ENCODE measurements at places on chromosomes 3 and 15.
A peak's percentile ranks its signal among the peaks of the same experiment; 100 is the strongest.

GRCh38 chr3:114223143-114223542 is 14.2 kb downstream of the ZNF80 start:
- no peak for DNase-seq

GRCh38 chr15:73485372-73485771 is 42.4 kb downstream of the REC114 start:
- no peak for DNase-seq

- DNase-seq: no peak
These were observed 34.9 kb downstream of the FLNB start for GRCh38 chr3:58042947-58043707.

DNA sequence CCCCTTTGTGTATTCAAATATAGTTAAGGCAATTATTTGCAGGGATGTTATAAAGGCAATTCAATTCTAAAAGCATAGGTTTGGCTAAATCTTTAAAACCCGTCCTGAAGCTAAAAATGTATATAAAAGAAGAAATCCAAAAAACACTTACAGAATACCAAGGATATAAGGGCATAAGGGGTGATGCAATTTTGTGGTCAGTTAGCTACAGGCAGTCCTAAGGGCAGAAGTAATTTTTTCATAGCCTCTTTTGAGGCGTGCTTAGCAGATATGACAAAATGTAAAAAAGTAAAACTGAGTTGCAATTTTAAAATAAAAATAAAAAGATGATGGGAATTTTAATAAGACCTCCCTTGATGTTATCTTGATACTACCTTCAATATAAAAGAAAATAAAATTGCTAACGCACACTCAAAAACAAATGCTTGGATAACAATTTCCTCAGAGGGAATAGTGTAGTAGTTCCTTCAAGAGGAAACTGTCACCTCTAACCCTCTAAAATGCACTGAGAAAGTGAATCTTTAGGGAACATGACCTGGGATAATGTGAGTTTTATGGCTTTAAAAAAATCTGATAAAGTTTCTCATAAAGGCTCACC is 104.2 kb downstream of the MYH15 start:
- no peak for DNase-seq

GRCh38 chr3:133573054-133573628 is 345 bp upstream of the CDV3 start:
- peak; percentile 99 for DNase-seq

DNA sequence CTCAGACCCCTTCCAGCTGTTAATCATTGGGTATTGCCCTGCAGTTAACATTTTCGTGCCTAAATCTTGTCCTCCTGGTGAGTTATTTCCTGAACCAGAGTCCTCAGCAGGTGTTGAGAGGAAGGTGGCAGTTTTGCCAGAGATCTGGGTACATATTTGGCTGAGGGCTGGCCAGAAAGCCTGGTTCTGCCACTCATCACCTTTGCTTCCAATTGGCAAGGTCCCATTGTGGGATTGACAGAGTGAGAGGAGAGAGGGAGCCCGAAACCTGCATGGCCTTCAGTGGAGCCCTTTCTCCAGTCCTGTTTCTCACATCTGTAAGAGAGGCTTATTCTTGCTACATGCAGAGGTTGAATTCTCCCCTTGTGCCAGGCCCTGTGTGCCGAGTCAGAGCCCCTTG is 8.9 kb upstream of the TKT start:
- DNase-seq: no peak

DNA sequence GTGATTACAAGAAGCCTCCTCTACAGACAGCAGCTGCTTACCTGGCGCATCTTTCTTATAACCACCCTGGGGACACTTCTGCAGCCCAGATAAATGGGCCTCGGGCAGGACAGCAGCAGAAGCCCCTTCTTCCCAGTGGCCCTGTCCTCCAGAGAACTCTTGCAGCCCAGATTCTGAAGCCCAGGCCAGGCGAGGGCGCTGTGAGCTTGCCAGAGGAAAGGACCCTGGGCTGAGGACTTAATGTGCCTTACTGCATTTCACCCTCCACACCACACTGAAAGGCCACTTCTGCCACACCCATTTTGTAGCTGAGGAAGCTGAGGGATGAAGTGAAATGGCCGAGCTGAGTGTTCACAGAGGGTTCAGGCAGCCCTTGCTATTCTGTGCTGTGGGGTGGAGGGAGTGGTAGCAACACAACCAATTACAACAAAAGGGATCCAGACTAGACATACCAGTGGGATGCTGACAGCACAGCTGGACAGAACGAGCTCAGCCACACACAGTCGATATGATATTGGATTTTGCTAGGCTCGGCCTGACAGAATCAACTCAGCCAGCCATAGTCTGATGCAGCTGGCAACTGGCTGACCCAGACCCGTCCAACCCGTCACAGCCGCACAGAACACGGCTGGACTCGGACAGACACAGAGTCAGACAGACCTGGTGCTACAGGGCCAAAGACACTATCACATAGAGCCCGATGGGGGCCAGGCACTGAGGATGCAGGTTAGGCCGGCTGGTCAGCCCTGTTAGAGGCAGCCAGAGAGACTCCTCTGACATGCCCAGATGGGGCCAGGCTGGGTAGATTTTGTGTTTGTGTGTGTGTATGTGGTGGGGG is 7.3 kb downstream of the ACOX2 start:
- DNase-seq: no peak

- no peak for DNase-seq
These were observed 46.7 kb upstream of the CBLB start for GRCh38 chr3:105915524-105915923.

- DNase-seq: no peak
These were observed 26.9 kb upstream of the SAMMSON start for GRCh38 chr3:69972672-69973071.

- DNase-seq: no peak
These were observed 131.3 kb downstream of the FAM43A start for GRCh38 chr3:194816748-194817591.

DNA sequence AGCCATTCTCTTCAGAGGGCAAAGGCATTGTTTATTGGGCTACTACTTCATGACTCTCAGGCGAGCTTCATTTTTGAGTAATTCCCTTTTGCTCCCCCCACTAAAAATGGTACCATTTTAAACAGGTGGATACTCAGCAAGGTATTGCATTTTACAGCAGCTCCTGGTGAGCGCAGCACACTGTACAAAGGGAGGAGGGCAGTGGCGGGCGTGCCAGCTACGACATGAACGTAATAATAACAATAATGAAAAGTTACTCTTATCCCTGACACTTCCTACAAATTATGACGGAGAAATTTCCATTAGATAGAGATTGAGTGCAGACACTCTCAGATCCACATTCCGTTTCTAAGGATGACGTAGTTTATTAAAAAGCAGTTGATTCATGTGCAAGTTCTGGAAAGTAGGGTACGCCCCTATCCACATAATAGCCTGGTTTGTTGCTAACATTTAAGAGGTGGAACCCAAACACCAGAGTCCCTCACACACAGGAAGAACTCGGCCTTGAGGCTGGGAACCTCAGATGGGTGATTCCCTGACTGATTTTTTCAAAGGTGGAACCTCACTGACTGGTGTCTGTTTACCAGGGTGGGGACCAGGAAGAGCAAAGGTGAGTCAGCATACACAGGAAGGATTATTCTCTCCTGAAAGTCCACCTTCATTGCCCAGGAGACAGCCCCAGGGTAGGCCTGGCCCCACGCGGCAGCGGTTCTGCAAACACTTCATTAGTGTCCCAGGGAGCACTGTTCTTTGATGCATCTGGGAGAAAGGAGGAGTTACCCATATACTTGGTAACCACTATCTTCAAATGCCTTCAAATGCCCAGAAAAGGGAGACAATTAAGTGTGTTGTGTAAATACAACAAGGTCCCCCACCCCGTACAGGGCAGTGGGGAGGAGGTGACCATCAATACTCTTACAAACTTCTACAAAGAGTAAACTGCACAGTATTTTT is 69.9 kb downstream of the LDHAL6B start:
- no peak for DNase-seq

DNA sequence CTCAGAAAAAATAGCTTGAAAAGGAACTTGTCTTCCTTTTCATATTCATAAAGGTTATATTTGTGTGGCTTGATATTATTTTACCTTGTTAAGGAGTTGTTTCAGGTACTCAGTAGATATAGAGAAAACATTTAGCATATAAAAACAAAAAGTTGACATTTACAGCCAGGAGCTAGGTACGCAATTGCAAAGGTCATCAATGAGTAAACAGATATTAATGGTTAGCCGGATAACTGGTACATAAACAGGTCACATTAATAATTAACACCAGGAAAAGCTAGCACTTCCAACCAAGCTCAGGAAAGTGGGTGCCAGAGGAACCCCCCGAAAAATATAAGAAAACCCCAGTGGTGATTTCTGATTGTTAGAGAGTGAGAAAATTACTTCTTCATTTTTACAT is 146.6 kb upstream of the NR2F2 start:
- DNase-seq: no peak

DNA sequence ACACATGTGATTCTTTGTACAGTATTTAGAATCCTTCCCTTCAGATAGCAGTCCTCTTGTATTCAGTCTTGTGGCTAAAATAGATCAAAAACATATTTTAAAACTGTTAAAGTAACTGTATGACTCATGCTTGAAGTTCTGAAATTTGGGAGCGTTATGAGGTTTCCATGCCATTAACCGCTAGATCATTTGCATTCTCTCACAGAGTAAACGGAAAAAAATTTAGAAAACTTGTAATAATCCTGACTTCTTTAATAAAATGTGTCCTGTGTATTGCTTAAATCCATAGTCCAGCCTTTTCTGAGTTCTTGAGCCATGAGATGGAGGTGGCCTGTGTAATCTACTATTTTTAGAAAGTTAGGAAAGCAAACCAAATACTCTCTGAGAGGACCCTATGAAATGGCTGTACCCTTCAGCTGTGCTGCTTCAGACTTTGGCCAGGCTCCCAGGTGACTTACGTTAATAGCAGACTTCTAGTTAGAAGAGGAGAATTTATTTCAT is 33.8 kb downstream of the MBNL1 start:
- no peak for DNase-seq

- DNase-seq: no peak
These were observed 21.9 kb upstream of the THSD4 start for GRCh38 chr15:71093054-71094024.

GRCh38 chr15:66461917-66462316 is 35.6 kb downstream of the SNAPC5 start:
- no peak for DNase-seq

DNA sequence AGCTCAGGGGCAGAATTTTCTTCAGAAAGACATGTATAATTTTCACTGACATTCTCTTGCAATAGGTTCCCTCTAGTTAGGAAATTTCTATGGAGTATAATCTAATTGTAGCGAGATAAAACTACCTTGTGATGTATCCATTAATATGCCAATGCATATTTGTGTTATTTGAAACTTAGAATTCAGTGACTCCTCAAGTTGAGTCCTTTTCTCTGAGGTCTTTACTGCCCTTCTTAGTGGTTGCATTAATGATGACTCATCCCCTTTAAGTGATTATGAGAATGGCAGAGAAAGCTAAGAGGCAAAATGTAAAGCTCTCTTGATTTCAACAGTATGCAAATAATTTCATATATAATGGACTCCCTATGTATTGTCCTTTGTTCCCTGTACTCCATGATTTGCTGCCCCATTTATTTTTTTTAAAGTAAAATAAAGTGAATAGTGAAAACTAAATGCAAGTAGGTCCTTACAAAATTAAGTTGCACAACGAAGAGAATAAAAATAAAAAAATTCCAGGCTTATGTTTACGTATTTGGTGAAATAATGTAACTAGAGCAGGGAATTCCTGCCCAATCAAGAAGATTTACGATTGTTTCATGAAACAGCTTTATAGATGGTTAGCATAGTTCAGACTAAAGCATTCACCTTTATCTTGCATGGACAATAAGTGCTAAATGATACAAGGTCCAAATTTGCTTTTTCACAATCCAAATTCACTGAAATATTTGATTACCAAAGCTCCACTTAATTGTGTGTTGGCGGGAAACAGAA is 78.1 kb downstream of the ZPLD1 start:
- no peak for DNase-seq

- no peak for DNase-seq
These were observed 93.1 kb downstream of the TUSC7 start for GRCh38 chr3:116802651-116803050.

DNA sequence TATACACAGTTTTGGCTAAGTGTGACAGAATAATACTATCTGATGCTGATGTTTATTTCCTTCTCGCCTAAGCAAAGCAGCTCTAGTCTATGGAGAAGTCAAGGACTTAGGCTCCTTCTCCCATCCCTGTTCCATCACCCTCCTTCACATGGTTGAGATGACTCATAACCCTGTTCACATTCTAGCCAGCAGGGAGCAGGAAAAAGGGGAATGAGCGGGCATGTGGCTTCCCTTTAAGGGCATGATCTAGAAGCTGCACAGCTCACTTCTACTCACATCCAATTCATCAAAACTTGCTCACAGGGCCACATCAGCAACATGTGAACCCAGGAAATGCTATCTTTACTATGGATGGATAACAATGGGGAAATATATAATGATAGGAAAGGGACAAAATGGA is 40.9 kb downstream of the CBLB start:
- DNase-seq: no peak
